Activated CD8-positive, alpha-beta T cell treated with anti-CD3 and anti-CD28 coated beads for 36 hours (primary cell): ENCODE measurements at places on chromosomes 6 and 20. TPM values are rescaled to one million over a fixed set of nuclear protein-coding genes. Genes with fewer than 3 reads are reported as not detected.

- DNase-seq: peak; percentile 22
Measured at GRCh38 chr6:108565091-108565766, 4.5 kb downstream of the FOXO3 start.

- DNase-seq: peak; percentile 70
Measured at GRCh38 chr6:70668499-70668812, 773 bp downstream of the SMAP1 start.

DNA sequence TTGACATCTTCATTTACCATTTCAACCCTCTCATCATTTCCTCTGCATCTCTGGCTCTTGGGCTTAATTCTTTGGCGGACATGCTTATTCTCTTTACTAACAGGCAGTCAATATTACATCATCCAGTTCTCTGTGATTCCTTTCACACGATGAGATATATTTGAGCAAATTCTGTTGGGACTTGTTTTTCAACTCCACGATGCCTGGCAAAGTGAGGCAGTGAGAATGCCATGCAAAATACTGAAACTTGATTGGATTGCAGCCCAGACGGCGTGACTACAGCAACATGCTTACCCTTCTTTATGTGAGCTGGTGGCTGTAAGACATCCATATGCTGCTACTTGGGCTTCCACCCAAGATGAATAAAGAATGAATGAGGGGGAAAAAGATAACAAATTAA lies 101.7 kb upstream of the SPACA1 start:
- DNase-seq: no peak

DNA sequence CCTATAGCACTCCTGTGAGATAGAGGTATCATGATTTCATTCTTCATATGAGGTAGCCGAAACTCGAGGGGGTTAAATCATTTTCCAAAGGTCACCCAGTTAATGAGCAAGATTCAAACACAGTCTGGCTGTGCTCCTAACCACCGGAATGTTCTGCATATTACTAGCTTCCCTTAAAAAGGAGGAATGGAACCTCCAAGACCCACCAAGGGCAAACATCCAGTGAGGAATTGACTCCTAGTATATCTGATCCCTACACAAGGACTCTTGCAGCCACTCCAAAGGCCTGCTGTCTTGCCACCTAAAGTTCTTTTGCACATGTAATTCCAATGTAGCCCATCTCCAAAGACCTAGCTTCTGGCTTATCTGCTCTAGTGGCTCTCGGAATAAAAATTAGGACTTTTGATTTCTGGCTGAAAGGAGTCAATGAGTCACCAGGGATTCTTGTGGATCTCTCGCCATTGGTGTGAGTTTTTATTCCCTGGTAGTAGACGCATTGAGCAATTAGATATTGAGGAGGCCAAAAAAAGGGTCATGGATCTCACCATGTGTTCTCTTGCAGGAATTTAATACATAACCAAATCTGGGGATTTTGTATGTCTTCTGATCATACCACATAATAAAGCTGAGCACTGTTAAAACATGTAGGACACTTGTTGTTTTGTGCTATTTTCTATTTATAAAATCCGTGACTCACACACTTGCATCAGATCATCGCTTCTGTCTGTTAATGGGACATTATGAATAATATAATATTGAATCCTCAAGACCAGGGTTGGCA lies 9.1 kb downstream of the BCAS1 start:
- no peak for DNase-seq

The TUBB2B gene
- 0.41 TPM for total RNA-seq

The BPIFB4 gene
- not detected for total RNA-seq
